ENCODE measurements at places on chromosomes 3 and 15.

DNA sequence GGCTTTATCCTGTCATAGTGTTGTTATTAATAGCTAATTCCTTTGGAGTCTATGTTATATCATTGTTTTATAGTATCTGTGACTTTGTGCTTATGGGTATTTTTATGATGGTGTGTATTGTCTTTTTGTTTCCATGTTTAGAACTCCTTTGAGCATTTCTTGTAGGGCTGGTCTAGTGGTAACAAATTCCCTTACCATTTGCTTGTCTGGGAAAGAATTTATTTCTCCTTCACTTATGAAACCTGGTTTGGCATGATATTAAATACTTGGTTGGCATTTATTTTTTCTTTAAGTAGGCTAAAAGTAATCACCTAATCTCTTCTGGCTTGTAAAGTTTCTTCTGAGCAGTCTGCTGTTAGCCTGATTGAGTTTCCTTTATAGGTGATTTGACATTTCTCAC lies 47.7 kb upstream of the ROBO1 start:
- DNase-seq, result no peak

- no peak for DNase-seq
Observed at GRCh38 chr3:34196914-34197313, 398.5 kb downstream of the PDCD6IP start.

DNA sequence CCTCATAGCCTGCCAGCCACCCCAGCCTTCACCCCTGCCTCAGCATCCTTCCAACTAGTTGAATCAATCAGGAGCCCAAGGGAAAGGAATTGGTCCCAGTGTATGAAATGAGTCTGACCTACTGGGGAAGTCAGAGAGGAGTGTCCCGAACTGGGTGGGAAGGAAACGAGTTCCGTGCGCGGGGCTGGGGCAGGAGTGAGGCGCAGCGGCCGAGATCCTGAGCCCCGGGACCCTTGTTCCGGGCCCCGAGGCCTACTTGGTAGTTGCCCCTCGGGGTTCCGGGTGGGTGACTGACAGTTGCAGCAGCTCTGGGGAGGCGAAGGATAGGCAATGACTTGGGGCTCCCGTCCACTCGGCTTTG lies 1.1 kb upstream of the PLCL2 start:
- DNase-seq, result no peak

- no peak for DNase-seq
Observed at GRCh38 chr3:127590282-127590592, 296 bp downstream of the TPRA1 start.

- DNase-seq, result no peak
Observed at GRCh38 chr3:129045675-129046036, 14.9 kb upstream of the GP9 start.

DNA sequence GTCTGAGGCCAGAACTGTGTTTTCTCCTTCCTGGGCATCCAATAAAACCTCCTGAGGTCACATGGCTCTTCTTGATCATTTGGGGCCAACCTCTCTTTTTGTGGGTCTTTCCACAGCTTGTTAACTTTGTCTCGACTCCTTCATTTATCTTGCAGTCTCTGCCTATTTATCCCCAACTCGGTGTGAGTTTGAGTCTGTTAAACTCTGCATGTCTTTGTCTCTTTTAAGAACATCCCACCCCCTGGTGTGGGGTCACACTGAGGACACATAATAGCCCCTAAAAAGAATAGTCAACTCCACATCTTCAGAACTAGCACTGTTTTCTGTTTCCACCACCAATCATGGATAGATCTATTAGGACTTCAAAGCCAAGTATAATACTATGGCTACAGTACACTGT lies 187.2 kb downstream of the TLE3 start:
- no peak for DNase-seq

All from stimulated activated CD8-positive, alpha-beta memory T cell treated with anti-CD3 and anti-CD28 coated beads, Interleukin-7, amount 100 ng/mL, for 24 hours (primary cell).